Hair follicle dermal papilla cell (primary cell): ENCODE measurements at places on chromosomes 13 and 19. TPM values are rescaled to one million over a fixed set of nuclear protein-coding genes. Genes with fewer than 3 reads are reported as not detected.

Gene MEF2B
- not detected in 2 replicates for total RNA-seq

Gene GNG8
- not detected in 2 replicates for total RNA-seq

Gene ATP8B3
- 1.8 and 2.1 TPM in 2 replicates for total RNA-seq

Gene FPR3
- not detected in 2 replicates for total RNA-seq

Gene FGF22
- 0.16 TPM in 1 of 2 replicates, not detected in the other for total RNA-seq

Gene LRRC63
- under 0.01 TPM in 1 of 2 replicates, not detected in the other for total RNA-seq

Gene SIGLEC8
- not detected in 2 replicates for total RNA-seq

Gene MPND
- total RNA-seq: 5.3 and 5.4 TPM in 2 replicates

Gene ZNF77
- total RNA-seq: 2.9 and 5.3 TPM in 2 replicates

Gene KIR2DL3
- total RNA-seq: not detected in 2 replicates
